ENCODE measurements at places on chromosomes 5 and 9.

DNA sequence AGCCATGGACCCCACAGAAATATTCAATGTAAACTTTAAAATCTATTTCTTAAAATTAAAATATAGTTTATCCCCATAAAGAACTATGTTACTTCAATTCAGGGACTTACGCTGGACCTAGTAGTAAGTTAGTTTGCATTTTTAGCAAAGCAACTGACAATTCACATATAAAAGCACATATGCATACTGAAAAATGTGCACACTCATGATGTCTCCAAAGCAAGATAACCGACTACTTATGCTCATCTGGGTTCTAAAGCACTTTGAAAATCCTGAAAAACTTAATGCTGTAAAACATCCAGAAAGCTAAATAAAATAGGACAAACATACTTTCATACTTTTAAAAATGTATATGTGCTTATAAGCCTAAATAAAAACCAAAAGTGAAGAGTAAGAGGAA is 264.4 kb upstream of the GAS1 start:
- DNase-seq, result no peak

- DNase-seq, result peak; percentile 42
These were observed 20.2 kb downstream of the SLC22A5 start for GRCh38 chr5:132389585-132390286.

GRCh38 chr9:128898382-128898781 is 16.4 kb downstream of the LRRC8A start:
- no peak for DNase-seq

DNA sequence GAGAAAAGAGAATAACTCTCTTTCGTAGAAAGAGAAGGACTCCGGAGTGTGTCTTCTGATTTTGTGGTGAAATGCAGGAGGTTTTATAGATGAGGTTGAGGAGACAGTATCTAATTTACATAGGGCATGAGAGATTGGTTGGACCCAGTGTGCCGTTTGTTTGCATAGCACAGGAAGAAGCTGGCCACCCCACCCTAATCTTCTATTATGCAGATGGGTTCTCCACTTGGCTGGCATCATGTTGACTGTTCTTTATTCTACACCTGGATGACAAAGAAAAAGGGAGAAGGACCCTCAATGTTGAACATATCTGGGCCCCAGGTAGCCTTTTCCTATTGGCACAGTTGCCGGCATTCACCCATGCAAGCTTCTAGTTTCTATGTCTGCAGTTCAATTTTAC is 23.2 kb upstream of the MINAR2 start:
- DNase-seq, result no peak

DNA sequence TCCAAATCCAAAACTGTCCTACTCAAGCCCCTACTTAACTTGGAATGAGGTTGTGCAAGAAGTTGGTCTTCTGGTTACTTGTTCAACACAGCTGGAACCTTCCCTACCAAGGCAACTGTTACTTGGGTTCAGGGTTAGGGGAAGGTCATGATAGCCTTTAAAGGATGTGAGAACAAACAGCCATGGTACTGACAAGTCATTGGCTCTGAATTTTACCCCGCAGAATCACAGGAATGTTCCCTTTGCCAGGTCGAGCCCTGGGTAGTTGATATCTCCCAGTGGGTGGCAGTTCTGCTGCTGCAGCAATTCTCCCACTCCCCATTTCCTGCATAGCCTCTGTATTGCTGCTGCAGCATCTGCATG is 396.1 kb upstream of the MPDZ start:
- no peak for DNase-seq

GRCh38 chr5:79297661-79298060 is 61.7 kb downstream of the JMY start:
- DNase-seq, result no peak

- DNase-seq, result no peak
These were observed 235.6 kb downstream of the RAB3C start for GRCh38 chr5:58818465-58818864.

- DNase-seq, result no peak
These were observed 129.7 kb upstream of the MAP3K1 start for GRCh38 chr5:56685503-56686217.

DNA sequence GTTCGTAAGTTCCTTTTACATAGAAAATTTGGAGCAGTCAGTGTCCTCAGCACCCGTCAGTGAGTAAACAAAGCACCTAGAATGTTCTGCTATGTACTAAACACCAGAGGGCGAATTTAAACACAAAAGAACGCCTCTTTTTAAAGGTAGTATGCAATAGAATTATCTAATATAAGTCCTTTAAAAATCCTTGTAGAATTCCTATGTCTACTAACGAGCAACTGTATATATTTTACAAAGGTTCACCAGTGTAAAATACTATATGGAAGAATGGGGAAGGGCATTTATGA is 499 bp upstream of the TMEM232 start:
- DNase-seq, result no peak

DNA sequence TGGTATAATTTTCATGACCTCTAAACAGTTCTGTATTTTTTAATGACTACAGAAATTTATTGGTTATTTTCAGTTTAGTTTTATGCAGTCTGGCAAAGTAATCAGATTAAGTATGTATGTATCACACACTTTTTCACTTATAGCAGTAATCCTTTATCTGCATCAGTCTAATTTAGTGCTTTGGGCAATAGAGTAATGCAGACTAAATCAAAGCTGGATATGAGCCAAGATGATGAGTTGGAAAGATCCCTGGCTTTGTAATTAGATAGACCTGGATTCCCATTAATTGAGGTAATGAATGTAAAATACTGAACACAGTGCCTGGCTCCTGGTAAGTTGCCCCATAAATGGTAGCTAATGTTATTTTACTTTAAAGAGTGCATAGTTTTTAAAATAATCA is 215.4 kb upstream of the TLX3 start:
- DNase-seq, result no peak

- no peak for DNase-seq
These were observed 36.9 kb upstream of the IFNK start for GRCh38 chr9:27487128-27487640.

- no peak for DNase-seq
These were observed 2.8 kb downstream of the MEF2C start for GRCh38 chr5:88880201-88880600.

GRCh38 chr5:33890131-33891032 is 1.4 kb downstream of the ADAMTS12 start:
- DNase-seq, result no peak

DNA sequence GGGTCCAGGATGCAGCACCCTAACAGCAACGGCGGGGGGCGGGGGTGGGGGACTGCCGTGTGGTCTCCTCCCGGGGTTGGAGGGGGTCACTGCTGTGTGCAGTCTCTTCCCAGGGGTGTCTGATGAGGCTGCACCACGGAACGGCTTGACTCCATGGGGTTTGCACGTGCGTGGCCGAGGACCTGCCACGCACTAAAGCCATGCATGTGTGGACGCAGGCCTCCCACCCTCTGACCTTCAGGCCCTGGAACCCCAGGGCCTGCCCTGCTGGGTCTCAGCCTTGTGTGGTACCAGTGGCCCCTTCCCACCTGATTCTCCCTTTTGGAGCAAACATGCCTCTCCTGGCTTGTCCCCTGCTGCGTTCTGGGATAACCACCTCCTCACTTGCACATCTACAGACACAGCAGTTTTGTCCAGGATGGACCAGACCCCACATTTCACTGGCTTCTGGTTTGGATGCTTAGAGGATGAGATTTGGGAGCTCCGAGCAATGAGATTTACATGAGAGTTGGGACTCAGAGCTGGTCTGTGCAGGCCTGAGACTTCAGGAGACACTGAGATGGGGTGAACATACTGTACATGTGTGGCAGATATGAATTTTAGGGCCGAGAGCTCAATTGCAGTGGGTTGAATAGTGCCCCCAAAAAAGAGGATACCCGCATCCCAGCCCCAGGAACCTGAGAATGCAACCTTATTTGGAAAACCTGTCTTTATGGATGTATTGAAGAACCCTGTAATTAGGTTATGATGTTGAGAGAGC is 45.8 kb downstream of the SLC12A7 start:
- DNase-seq, result no peak

- DNase-seq, result no peak
These were observed 13.4 kb downstream of the ELOVL7 start for GRCh38 chr5:60830581-60831127.

DNA sequence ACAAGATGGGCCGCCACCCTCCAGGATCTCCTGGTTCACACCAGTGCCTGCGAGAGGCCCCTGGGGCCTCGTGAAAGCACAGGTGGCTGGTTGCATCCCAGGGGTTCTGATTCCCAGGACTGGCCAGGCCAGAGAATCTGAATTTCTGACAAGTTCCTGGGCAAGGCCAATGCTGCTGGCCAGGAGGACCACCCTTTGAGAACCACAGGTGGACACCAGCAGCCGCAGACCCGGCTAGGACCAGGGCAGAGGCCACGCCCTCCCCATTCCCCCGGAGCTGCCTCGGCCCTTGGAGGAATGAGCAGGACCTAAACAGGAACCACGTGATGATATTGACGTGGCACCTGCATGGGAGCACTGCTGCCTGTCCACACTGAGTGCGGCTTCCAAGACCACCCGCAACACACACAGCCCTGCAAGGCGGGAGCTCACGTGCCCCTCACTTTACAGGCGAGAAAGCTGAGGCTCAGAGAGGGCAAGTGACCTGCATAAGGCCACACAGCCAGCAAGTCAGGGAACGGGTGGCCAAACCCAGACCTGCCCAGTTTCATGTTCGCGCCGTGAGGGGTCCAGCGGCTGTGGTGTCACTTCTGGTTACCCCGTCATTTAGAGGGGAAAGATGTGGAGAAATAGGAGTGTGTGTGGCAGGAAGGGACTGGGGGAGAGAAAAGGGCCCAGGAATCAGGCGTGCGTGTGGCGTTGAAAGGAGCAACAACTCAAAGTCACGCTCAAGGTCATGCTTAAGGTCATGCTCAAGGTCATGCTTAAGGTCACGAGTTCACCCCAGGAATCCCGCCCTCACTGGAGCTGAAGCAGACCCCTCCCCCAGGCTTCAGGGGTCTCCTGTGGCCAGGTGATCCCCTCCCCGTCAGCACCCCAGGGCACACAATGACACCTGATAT is 105.9 kb upstream of the IER5L start:
- DNase-seq, result no peak

DNA sequence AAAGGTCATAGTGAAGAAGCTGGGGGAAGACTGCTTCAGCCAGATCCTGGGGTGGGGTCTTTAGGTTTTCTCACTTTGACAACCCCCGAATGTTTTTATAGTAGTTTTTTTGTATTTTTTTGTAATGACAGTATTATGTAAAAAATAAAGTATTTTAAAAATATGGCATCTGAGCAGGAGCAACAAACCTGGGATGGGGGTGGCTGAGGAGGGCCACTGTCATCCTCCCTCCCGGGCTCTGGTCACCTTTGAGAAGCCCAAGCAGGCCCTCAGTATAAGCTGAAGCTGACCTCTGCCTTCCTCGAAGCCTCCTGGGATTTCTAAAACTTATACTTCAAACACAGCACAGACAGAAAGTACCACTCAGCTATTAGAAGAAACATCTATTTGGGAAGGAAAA is 8.7 kb downstream of the DNAJB5 start:
- no peak for DNase-seq

- DNase-seq, result peak; percentile 39
These were observed 662 bp downstream of the SUSD3 start for GRCh38 chr9:93059011-93059714.

- peak; percentile 37 for DNase-seq
These were observed 17.2 kb upstream of the GCNT1 start for GRCh38 chr9:76441551-76442322.

DNA sequence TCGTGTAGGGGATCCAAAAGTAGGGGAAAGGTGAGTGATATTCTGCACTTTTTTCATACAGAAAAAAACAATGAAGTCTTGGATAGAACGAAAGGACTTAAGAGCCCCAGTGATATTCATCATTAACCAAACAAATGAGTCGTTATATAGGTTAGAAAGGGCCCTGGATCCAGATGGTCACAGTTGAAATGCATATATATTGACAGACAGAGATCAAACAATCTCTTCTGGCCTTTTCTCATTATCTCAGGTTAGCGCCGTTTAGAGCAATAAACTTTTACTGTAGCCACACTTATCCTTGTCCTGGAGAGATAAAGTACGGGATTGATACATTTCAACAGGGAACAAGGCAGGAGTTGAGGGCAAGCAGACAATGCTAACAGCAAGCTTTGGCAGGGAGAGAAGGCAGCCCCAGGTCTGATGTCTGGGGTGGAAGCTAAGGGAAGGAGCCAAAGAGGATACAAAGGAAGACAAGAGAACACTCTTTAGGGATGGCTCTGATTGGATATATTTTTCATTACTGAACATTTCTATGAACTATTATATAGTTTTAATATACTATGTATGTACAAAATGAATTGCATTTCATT is 77.0 kb downstream of the LIFR start:
- no peak for DNase-seq

GRCh38 chr9:112890106-112891081 is at the start of gene SLC46A2:
Gene SLC46A2 (minus strand): TSS chr9:112890876. CDS start chr9:112890681, 195 bp downstream.
- no peak for DNase-seq

- DNase-seq, result peak; percentile 26
These were observed 4.8 kb downstream of the HBEGF start for GRCh38 chr5:140341591-140341990.

DNA sequence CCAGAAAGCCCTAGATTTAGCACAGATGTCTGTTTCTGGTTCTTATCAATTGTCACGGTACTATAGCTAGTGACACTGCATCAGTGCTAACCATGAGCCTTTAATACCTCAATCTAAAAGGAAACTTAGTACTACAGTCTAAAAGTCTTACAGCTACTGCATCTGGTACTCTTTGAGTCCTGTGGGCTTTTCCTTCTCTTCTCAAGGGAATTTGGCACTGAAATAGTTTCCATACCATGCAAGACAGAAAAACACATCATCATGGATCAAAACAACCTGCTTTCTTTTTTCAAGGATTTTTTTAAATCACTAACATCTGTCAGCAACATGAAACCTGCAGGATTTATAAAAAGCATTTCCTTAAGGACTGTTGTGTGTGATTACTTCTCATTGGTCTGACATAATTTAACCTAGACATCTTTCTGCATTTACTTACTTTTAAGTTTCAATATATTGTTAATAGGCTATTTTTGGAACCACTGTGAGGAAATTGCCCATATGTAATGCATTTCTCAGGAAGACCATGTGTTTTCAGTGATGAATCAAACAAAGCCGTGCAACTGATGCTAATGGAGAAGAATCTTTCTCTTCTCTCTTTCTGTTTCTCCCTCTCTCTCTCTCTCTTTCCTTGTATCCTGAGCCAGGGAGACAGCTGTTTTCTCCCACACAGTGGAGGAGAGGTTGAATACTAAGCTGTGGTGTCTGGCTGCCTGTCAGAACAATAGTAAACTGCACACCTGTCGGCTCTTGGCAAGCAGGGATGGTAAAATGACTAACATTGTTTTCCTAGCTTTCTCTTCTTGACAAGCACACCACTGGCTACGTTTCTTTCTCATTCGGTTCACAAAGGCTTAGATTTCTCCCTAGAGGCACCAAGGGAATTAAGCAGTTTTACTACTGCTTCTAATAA is 273.4 kb downstream of the CSNK1G3 start:
- DNase-seq, result no peak

DNA sequence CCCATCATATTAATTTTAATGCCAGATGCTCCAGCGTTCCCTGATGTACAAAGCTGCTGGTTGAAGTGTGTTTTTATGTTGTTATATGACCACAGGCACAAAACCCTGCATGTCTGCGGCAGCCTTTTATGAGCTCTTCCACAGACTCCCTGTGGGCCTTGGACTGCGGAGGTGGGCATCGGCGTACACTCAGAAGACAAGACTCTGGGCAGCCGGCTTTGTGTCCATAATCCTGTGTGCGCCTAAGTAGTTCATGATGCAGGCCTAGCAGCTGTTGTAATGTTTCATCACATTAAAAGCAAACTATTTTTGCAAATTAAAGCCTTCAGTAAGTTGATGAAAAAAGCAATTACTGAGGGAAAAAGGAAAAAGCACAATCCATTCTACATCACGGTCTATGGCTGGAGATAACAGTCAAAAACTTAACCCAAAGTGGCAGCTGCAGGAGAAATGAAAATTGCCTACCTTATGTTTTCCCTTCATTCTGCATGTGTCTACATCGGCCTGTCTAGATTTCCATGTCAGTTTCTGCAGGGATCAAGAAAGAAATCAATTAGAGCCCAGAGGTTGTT is 78.8 kb downstream of the SEMA6A start:
- no peak for DNase-seq

Measured in T-helper 1 cell (primary cell).